ENCODE measurements at places on chromosomes 16 and 17. TPM values are rescaled to one million over a fixed set of nuclear protein-coding genes. Genes with fewer than 3 reads are reported as not detected.

DNA sequence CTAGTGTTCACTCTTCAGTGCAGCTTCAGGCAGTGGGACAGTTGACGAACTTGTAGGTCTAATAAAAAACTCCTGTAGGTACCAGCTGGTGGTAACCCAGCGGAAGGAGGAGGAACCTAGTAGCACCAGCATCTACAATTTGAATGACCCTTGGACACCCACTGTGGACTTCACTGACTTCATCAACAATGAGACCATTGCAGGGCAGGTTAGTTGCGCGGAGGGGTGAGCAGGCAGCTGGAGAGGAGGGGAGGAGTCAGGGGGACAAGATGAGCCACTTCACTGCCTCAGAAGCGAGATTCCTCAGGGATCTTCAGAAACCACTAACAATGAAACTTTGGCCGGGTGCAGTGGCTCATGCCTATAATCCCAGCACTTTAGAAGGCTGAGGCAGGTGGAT, 22.3 kb downstream of the AOC3 start:
- no peaks in the 10 kb centered on the region for H3K4me1 ChIP-seq
- H3K4me3 ChIP-seq: no peak overlapping the region
- DNase-seq: no peak
- no peaks in the 10 kb centered on the region for H3K36me3 ChIP-seq
- H3K27me3 ChIP-seq: peaks cover 4% of the 10 kb centered on the region
- H3K27ac ChIP-seq: no peak overlapping the region

- H3K27ac ChIP-seq: no peak overlapping the region
- no peaks in the 10 kb centered on the region for H3K4me1 ChIP-seq
- no peaks in the 10 kb centered on the region for H3K36me3 ChIP-seq
- no peak for DNase-seq
These were observed 43.4 kb downstream of the MYOCD start for GRCh38 chr17:12709063-12709462.

- no peaks in the 10 kb centered on the region for H3K4me1 ChIP-seq
- no peak for DNase-seq
- H3K27ac ChIP-seq: no peak overlapping the region
- peaks cover 2% of the 10 kb centered on the region for H3K27me3 ChIP-seq
- H3K36me3 ChIP-seq: no peaks in the 10 kb centered on the region
These were observed 31.3 kb downstream of the CCDC42 start for GRCh38 chr17:8713315-8713714.

GRCh38 chr17:3788200-3788599, 12.8 kb downstream of the ITGAE start:
- no peak overlapping the region for H3K27ac ChIP-seq
- H3K36me3 ChIP-seq: no peaks in the 10 kb centered on the region
- peaks cover 2% of the 10 kb centered on the region for H3K4me1 ChIP-seq
- peak; percentile 23 for DNase-seq

DNA sequence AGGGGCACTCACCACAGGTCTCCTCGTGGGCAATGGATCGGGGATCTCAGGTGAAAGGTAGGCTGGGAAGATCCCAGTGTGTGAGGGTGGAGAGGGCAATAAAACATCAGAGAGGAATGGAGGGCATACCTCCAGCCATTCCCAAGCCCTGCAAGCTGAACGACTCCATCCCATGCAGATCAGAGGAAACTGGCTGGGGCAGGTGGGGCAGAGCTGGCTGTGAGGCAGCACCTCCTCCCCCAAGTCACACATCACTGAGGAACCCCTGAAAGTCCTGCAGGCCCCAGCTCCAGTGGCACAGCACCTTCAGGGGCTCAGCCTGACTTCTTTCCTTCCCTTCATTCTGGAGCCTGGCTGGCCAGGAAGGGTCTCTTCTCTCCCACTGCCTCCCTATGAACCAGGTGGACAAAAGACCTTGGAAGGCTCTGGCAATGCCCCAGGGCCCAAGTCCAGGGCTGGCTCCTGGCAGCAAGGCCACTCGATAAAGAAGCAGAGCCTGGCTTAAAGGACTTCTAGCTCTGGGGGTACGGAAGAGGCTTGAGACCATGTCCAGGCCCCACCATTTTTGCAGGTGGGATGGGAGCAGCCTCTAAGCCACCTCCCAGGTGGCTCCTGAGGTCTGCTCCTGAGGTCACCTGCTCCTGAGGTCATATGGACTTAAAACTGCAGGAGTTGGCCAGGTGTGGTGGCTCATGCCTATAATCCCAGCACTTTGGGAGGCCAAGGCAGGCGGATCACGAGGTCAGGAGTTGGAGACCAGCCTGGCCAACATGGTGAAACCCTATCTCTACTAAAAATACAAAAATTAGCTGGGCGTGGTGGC, 13.5 kb upstream of the TMEM208 start:
- no peak overlapping the region for H3K27ac ChIP-seq
- DNase-seq: no peak
- H3K4me1 ChIP-seq: peaks cover 6% of the 10 kb centered on the region
- H3K27me3 ChIP-seq: no peaks in the 10 kb centered on the region

DNA sequence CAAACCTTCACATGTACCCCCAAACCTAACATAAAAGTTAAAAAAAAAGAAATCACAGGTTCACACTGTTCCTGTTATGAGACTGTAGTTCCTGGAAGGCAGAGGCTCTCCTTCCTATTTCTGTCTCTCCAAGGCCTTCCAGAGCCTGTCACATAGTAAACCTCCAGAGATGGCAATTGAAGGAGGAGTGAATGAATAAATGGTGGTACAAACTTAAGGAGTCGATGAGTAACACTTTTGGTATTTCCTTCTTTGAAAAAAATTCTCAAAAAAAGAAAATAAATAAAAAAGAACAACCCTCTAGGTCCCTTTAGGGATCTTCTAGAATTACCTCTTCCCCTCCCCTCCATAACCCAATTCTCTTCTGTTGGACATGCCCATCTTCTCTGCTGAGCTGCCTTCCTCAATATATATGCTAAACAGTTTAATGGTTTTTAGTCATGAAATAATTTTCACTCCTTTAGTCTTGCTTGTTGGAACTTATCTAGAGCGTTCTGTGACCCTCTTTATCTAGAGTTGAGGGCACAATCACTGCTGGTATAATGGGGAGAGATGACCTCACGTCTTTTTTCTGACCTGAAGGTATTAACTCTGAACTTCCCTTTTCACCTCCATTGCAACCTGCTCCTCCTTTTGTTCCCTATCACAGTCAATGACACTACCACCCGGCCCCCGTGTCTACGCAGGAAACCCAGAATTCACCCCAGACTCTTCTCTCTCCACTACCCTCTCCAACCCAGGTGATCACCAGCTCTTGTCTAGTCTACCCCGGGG, 1.7 kb upstream of the TAF15 start:
- no peak overlapping the region for H3K4me3 ChIP-seq
- no peaks in the 10 kb centered on the region for H3K27me3 ChIP-seq
- no peak overlapping the region for H3K27ac ChIP-seq
- H3K36me3 ChIP-seq: no peaks in the 10 kb centered on the region
- peaks cover 15% of the 10 kb centered on the region for H3K4me1 ChIP-seq

DNA sequence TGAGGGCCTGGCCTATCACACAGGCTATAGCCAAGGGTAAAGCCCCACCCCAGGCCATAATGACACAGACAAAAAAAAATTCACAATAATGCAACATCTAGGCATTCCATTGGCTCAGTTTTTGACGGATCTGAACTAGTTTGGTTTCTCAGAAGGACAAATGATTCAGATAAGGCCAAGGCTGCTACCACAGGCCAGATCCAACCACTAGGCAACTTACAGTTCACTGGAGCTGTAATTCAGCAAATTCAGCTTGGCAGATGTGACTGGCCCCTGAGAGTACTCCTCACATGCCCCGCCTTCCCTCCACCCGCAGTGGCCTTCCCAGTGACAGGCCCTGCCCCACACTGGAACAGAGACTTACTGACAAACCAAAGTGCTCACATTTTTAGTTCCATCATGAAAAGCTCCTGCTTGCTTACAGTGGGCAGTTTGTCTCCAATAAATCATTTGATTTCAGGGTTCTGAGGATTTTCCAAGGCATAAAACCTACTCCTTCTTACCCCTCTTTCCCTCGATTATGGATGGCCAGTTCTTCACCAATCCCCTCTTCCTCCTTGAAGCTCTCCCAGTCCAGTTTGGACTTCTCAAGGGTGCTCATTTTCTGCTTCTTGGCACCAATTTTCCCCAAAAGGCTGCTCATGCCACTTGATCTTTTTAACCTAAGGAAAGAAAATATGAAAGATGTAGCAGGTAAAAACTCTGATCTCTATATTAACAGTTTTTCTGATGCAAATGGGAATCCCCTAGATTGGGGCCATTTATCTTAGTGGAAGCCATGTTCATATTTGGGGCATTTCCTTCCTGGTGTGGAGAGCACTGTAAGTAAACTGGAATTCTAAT, 53.3 kb upstream of the BCAR1 start:
- DNase-seq: peak; percentile 96
- peak overlapping the region; percentile 96 for H3K27ac ChIP-seq
- H3K27me3 ChIP-seq: no peaks in the 10 kb centered on the region
- H3K4me3 ChIP-seq: no peak overlapping the region

- H3K36me3 ChIP-seq: no peaks in the 10 kb centered on the region
- H3K4me1 ChIP-seq: no peaks in the 10 kb centered on the region
- no peak overlapping the region for H3K27ac ChIP-seq
These were observed 83.4 kb downstream of the IRX5 start for GRCh38 chr16:55014022-55014421.

GRCh38 chr16:84746875-84747274, 47.1 kb downstream of the USP10 start:
- peaks cover 2% of the 10 kb centered on the region for H3K36me3 ChIP-seq
- no peak overlapping the region for H3K27ac ChIP-seq
- no peak overlapping the region for H3K4me3 ChIP-seq
- peaks cover 2% of the 10 kb centered on the region for H3K4me1 ChIP-seq
- no peak for DNase-seq

GRCh38 chr16:16021988-16022682, 72.7 kb downstream of the ABCC1 start:
- peak; percentile 96 for DNase-seq
- H3K4me1 ChIP-seq: peaks cover 45% of the 10 kb centered on the region
- no peak overlapping the region for H3K4me3 ChIP-seq
- no peaks in the 10 kb centered on the region for H3K27me3 ChIP-seq
- H3K36me3 ChIP-seq: peaks cover 17% of the 10 kb centered on the region
- peak overlapping the region; percentile 86 for H3K27ac ChIP-seq

- no peaks in the 10 kb centered on the region for H3K36me3 ChIP-seq
- H3K27ac ChIP-seq: peak overlapping the region; percentile 63
- H3K4me3 ChIP-seq: no peak overlapping the region
- DNase-seq: no peak
These were observed 154.4 kb upstream of the FOXF1 start for GRCh38 chr16:86355951-86356350.

DNA sequence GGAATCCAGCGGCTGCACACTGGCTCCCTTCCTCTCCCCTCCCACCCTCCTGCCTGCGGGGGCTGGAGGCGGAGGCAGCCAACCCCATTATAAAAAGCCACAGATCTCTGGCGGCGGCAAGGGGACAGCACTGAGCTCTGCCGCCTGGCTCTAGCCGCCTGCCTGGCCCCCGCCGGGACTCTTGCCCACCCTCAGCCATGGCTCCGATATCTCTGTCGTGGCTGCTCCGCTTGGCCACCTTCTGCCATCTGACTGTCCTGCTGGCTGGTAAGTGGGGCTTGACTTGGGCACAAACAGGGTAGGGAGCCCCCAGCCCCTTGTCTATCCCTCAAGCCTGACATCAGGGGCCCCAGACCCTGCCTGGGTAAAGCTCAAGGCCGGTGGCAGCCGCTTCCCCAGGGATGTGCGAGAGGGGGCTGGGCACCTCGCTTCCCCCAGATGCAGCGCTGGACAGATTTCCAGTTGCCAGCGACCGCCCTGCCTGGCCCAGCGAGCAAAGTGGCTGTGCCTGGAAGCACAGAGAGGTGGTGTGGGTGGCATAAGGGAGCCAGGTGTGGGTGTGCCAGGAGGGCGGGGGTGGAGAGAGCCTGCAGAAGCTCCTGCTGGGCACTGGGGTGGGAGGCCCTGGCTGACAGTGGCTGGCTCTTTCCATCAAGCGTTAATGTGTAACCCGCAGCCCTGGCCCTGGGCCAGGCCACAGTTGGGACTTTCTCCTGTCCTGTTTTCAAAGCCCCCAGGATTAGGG, at the start of gene CX3CL1:
CX3CL1 (plus strand) TSS at position 119 of the 745 bp plus-strand sequence; CDS start at position 198, 79 bp downstream.
- H3K4me1 ChIP-seq: no peaks in the 10 kb centered on the region
- H3K27ac ChIP-seq: no peak within 1 kb of the TSS
- peaks cover 14% of the 10 kb centered on the region for H3K27me3 ChIP-seq
- no peak for DNase-seq
- H3K4me3 ChIP-seq: no peak within 1 kb of the TSS

DNA sequence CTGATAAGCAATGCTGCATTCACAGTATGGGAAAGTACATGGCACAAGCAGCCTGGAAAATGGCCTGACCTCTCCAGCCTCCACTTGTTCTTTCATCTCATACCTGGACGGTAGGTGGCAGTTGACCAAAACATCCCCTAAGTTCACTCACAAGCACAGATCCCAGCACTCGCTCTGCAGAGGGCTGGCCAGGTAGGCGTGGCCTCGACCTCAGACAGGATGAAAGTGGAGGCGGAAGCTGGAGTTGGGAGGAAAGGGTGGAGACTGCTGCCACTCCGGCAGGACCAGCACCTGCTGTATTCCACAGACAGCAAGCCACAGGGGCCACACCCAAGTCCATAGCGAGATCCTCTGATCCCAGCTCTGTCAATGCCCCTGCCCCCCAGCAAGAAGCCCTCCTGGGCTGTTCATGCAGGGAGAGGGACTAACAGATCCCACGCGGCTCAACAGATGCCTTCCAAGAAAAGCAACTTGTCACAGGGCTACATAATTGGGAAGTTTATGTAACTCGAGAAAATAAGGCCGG, 31.3 kb downstream of the ZCCHC14 start:
- no peak overlapping the region for H3K4me3 ChIP-seq
- H3K36me3 ChIP-seq: peaks cover 5% of the 10 kb centered on the region
- peaks cover 42% of the 10 kb centered on the region for H3K4me1 ChIP-seq
- peak; percentile 33 for DNase-seq
- H3K27ac ChIP-seq: peak overlapping the region; percentile 13
- H3K27me3 ChIP-seq: no peaks in the 10 kb centered on the region

GRCh38 chr17:39627047-39627711, 427 bp downstream of the PPP1R1B start:
- H3K27ac ChIP-seq: no peak overlapping the region
- H3K4me1 ChIP-seq: no peaks in the 10 kb centered on the region

Gene AOC3
- 0.26 TPM for total RNA-seq

Gene SLC2A4
- total RNA-seq: under 0.01 TPM

Gene MPV17L
- 0.66 TPM for total RNA-seq

Gene CD79B
- total RNA-seq: 0.17 TPM

Gene IKZF3
- not detected for total RNA-seq

Gene SLC43A2
- 2.3 TPM for total RNA-seq

Gene C16orf95
- total RNA-seq: 5.4 TPM

Gene CACNG1
- total RNA-seq: not detected

Gene RPRML
- not detected for total RNA-seq

Gene ADGRG3
- total RNA-seq: not detected
